ENCODE measurements at places on chromosomes 11 and 22.

GRCh38 chr11:38131535-38131934 lies 1533.5 kb upstream of the RAG2 start:
- no peak for DNase-seq

- DNase-seq: no peak
Measured at GRCh38 chr22:29755889-29756288, 10.9 kb downstream of the ZMAT5 start.

DNA sequence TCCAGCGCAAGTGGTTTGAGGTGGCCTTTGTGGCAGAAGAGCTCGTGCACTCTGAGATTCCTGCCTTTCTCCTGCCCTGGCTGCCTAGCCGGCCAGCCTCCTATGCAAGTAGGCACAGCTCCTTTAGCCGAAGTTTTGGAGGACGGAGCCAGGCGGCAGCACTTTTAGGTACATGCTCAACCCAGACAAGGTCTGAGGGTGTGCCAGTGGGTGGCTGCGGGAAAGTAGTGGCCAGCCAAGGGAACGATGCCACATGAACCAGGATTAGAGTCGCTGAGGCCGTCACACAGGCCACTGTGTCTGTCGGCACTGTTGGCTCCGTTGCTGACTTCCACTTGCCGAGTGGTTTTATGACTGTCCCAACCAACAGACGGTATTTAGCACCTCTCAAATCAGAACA lies 64.8 kb upstream of the YWHAH start:
- no peak for DNase-seq

DNA sequence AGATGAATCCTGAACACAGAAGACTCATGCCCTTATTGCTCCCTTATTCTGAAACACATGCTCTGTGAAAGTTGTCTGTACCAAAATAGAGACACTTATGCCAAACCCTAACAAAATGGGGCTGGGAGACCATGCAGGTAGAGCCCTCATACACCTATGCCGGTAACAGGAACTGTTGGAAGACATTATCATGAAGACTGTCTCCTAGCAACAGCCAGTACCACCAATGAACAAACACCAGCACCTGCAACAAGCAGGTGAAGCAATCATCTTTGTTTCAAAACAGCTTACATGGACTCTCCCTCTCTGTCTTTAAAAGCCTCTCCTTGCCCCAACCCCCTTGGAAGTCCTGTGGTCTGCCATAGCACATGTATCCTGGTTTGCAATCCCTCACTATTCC lies 17.2 kb downstream of the SLC5A4 start:
- DNase-seq: no peak

GRCh38 chr22:29604076-29604360 lies 585 bp downstream of the NF2 start:
- DNase-seq: peak; percentile 33
